ENCODE measurements at places on chromosomes 4 and X.

DNA sequence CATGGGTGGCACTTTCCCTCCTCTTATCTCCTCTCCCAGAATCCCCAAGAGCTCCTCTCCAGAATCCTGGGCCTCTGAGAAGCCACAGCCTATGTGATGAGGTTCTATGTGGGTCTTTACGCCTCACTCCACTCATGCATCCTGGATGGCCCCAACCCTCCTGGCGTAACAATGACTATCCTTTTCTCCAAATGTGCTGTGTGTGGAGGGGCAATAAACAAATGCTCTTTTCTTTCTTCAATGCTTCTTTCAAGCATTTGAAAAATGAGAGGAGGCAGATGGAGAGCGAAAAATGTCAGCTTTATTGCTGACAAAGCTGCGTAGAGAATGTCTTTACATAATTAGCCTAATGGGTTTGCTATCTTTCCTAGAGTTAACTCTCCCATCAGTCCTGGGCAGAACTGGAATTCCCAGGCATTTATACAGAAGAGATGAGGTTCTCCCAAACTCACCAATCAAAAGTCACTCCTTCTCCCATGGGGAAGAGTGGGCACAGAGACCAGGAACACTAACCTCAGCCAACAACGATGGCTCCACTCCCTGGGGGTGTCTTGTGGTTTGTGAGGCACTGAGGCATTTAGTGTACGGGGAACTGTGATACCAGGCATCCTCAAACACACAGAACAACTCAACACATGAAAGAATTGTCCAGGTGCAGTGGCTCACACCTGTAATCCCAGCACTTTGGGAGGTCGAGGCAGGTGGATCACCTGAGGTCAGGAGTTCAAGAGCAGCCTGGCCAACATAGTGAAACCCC is 118.9 kb upstream of the SLC34A2 start:
- no peak for DNase-seq

DNA sequence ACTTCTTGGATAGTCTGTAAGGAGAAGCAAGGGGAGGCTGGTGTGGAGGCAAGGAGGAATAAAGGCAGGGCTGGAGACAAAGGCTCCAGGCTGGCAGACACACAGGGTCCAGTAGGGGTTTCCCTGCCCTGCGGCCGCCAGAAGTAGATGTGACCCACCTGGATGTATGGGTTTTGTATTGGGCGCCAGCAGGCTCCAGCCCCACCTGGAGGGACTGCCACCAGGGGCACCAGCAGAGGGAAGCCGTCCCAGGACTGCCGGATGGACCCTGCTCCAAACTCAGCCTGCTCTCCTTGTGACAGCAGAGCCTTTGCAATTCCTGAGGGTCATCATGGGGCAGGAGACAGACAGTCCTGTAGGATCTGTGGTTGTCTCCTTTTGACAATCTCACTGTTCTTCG is 52.7 kb downstream of the MGST2 start:
- DNase-seq = no peak

DNA sequence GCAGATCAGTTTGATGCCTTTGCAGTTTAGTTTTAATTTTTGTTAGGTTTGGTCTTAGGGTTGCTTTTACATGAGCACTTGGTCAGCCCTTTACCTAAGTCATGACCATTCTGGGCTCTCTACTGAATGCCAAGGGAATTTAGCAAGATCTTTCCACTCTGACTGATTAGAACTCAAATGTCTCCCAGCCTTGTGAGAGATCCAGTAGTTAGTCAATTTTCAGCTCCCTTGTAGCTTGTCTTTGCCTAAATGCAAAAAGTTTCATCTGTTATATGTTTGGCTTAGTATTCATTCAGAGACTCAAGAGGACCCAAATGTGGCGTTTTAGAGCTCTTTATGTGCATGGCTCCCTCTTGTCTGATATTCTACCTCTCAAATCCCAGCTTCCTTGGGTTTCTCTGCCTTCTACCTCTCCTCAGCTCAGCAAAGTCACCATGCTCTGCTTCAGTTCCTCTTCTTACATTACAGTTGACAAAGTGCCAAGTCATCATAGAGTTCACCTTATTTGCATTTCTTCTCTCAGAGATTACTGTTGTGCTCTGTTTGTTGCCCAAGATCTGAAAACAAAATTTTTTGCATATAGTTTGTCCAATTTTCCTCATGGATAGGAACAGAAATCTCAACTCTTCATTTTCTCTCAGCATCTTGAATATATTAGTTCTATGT is 17.5 kb upstream of the JAKMIP1 start:
- no peak for DNase-seq

DNA sequence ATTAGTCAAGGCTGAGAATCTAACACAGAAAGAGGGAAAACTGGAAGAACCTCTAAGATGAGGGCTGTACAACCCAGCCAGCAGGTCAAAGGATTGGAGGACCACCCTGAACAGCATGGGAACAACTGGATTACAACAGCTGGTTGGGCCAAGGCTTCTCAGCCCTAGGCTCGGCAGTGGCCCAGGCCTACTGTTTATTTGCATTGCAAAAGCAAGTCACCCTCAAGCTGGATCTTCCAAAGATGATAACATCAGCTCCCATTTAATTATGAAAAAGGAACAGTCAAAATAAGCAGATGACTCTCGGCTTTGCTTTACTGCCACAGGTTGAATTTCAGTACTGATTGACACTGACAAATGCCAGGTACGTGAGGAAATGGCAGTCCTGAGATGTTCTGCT is 61.8 kb downstream of the GPC3 start:
- DNase-seq = no peak

DNA sequence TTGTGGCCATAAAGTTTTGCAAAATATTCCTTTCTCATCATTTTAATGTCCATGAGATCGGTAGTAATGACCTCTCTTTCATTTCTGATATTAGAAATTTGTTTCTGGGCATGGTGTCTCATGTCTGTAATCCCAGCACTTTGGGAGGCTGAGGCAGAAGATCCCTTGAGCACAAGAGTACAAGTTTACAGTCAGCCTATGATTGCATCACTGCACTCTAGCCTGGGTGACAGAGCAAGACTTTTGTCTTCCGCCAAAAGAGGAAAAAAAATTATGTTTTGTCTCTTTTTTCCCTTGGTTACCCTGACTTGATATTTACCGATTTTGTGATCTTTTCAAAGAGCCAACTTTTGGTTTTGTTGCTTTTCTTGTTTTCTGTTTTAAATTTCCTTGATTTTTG is 10.8 kb upstream of the NKAP start:
- no peak for DNase-seq

Data from glomerular endothelial cell (primary cell).